ENCODE measurements at places on chromosomes 6 and 20.

DNA sequence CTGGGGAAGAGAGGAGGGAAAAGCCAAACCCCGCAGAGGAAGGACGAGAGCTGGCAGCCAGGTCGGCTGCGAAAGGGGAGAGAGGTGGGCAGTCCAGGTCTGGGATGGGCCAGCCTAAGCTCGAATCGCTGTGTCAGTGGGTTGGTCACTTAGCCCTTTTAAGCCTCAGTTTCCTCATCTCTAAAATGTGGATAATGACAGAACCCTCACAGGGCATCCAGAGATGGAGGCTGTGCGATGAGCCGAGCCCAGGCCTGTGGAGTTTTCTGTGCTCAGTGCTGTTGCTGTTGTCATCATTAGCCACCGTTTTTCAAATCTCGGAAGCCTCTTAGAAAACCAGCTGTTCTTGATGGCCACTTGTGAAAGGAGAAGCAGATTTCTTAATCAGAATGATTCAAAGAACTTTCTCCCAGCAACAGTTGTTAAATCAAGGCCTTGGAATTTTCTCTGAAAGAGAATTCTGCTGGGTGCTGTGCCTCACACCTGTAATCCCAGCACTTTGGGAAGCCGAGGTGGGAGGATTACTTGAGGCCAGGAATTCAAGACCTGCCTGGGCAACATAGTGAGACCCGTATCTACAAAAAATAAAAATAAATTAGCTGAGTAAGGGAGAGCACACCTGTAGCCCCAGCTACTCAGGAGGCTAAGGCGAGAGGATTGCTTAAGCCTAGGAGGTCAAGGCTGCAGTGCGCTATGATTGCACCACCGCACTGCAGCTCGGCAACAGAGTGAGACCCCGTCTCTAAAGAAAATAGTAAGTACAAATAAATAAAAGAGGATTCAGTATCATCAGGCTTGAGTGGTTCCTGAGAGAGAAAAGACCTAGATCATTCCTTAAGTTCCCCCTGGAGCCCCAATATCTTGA is 46.3 kb upstream of the ENTPD6 start:
- DNase-seq, result no peak

- no peak for DNase-seq
Observed at GRCh38 chr6:52243282-52243893, 912 bp downstream of the IL17F start.

- DNase-seq, result no peak
Observed at GRCh38 chr20:25346349-25346748, 44.3 kb downstream of the ABHD12 start.

- peak; percentile 45 for DNase-seq
Observed at GRCh38 chr6:162151021-162151665, 576.4 kb downstream of the PRKN start.

GRCh38 chr20:19672498-19672897 is 85.6 kb upstream of the RIN2 start:
- no peak for DNase-seq

- no peak for DNase-seq
Observed at GRCh38 chr6:25431975-25432307, 152.8 kb downstream of the CARMIL1 start.

DNA sequence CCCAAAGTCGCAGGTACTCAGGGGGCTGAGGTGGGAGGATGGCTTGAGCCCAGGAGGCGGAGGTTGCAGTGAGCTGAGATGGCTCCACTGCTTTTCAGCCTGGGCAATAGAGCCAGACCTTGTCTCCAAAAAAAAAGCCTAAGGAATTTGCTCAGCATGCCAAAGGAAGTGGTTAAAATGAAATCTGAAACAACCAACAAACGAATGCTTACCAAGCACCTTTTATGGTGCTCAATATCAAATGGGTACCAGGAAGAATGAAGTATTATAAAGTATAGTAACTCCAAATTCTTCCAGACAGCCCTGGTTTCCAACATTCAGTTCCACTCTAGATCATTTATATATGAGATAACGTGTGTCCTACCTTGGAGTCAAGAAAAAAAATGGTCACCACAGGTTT is 14.0 kb downstream of the GMDS start:
- DNase-seq, result peak; percentile 23

DNA sequence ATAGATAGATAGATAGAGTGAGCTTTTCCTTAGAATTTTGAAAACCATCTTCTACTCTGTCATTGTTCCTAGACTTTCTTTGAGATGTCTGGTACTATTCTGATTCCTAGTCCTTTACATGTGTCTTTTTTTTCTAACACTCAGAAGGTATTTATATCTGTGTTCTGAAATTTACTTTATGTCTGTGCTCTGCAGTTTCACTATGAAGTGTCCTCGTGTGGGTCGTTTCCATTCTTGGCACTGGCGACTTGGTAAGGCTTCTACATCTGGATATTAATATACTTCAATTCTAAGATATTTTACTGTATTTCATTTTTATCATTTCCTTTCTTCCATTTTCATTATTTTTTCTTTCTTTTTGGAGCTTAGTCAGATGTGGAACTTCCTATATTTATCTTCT is 87.0 kb downstream of the FHL5 start:
- no peak for DNase-seq

- DNase-seq, result peak; percentile 55
Observed at GRCh38 chr6:56637640-56638039, 5.0 kb downstream of the DST start.

DNA sequence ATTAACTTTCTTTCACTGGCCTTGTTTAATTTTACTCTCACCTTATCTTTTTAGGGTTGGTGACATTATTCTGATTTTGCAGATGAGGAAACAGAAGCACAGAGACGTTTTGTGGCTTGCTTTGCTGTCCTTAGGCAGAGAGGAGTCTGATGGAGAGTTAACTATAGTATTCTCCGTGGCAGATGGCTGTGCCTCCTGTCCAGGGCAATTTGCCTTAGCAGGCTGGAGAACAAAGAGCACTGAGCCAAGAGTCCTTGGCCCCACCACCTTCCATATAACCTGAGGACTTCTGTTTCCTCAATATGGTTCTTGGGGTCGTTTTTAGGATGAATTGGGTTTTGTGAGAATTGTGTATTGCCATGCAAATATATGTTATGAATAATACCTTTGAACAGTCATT is 71.4 kb upstream of the BACH2 start:
- DNase-seq, result no peak

DNA sequence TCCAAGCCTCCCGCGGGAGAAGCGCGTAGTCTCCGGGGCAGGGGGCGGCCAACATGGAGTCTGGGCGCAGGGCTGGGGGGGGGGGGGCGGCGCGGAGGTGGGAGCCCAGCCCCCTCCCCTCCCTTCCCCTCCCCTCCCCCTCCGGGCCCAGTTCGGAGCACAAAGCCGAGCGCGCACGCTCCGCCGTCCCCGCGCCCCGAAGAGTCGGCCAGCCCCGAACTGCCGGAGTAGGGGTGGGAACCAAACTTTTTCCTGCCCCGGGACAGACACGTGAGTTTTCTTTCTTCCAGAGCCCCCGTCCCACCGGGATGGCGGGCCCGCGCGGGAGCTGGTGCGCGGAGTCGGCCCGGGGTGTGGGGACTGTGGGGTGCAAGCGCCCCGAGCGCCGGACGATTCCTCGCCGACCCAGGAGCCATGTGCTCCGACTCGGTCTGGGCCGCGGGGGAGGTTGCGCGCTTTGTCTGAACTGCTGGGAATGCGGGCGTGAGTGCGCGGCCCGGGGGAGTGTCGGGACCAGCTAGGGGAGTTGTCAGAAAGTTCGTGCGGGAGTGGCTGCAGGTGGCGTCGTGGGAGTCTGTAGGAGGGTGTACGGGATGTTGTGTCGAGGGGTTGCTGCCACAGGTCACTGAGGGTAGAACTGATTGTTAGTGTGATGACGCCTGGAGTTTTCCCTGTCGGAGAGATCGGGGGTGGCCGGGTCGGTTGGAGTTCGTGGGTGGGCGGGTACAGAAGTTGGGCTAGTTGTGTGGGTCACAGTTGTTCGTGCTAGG is 1.2 kb downstream of the TGIF2 start:
- peak; percentile 61 for DNase-seq

- DNase-seq, result no peak
Observed at GRCh38 chr20:57749869-57750268, 40.1 kb upstream of the PMEPA1 start.

GRCh38 chr6:75483136-75483952 is 10.3 kb downstream of the FILIP1 start:
- no peak for DNase-seq

- DNase-seq, result no peak
Observed at GRCh38 chr6:17816921-17817611, 110.3 kb upstream of the NUP153 start.

DNA sequence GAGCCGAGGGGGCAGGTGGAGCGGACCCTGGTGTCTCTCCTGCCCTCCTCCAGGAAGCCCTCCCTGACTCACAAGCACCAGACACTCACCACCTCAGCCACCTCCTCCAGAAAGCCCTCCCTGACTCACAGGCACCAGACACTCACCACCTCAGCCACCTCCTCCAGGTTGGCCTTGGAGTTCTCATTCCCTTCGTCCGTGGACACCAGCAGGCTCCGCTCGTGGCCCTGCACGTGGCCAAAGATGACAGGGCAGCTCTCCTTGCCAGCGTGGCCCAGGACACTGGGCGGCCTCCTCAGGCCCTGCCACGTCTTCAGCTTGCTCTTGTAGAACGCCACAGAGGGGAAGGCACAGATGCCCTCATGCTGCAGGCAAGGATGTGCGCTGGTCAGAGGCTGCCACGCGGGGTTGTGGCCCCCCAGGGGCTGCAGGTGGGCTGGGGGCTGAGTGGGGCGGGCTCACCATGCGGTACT is 6.4 kb downstream of the FNDC11 start:
- no peak for DNase-seq

DNA sequence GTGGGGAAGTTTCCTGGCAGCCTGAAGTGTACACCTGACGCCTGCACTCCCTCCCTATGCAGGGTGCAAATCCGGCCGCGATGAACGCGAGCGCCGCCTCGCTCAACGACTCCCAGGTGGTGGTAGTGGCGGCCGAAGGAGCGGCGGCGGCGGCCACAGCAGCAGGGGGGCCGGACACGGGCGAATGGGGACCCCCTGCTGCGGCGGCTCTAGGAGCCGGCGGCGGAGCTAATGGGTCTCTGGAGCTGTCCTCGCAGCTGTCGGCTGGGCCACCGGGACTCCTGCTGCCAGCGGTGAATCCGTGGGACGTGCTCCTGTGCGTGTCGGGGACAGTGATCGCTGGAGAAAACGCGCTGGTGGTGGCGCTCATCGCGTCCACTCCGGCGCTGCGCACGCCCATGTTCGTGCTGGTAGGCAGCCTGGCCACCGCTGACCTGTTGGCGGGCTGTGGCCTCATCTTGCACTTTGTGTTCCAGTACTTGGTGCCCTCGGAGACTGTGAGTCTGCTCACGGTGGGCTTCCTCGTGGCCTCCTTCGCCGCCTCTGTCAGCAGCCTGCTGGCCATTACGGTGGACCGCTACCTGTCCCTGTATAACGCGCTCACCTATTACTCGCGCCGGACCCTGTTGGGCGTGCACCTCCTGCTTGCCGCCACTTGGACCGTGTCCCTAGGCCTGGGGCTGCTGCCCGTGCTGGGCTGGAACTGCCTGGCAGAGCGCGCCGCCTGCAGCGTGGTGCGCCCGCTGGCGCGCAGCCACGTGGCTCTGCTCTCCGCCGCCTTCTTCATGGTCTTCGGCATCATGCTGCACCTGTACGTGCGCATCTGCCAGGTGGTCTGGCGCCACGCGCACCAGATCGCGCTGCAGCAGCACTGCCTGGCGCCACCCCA is 1.2 kb downstream of the GPR6 start:
- DNase-seq, result no peak

DNA sequence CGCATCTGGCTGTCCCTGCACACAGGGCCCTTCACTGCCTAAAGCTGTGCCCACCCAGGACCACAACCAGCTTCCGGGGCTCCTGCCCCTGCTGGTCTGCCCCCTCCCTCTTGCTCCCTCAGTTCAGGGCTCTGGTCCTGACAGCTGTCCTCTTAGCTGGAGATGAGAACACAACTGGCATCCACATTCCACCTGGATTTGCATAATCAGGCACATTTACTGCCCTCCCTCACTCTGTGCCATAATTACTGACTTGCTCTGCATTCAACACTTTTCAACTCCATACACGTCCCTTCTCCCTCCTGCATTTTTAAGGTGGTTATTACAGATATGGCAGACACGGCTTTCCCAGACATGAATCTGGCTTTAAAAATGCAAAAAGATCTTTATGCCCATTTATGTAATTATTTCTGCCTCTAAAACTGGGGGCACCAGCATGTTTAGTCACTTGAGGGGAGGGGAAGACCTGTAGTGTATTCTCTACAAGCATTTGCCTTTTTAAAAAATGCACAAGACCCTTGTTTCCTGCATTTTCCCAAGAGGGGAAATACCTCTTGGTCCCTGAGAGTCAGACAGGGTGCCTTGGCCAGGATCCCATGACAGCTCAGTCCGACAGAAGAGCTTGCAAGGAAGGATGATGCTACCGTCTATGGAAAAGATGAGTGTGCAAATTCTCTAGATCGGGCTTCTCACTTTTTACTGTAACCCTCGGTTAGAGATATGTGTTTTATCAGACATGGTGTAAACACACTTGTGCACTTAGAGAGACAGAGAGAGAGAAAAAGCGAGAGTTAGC is 401.8 kb downstream of the PREX1 start:
- DNase-seq, result no peak

DNA sequence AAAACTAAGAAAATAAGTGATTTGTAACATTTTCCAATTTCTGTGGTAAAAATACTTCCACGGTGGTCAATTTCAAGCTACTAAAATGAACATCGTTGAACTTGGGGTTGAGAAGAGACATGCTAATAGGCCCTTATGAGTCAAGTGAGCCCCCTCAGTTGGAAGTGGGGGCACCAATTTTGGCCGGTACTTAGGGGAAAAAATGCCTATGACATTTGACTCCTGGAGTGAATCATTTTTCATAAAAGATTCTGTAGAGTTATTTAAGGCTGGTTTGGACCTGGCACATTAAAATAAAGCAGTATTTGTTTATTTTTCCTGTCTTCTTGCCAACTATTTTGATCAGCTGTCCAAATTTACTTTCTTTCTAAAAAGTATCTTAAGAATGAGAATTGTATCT is 32.4 kb upstream of the CAP2 start:
- DNase-seq, result no peak

GRCh38 chr6:108331982-108332381 is 37.1 kb downstream of the AFG1L start:
- DNase-seq, result no peak

GRCh38 chr6:37534893-37535292 is 35.2 kb upstream of the CCDC167 start:
- no peak for DNase-seq

DNA sequence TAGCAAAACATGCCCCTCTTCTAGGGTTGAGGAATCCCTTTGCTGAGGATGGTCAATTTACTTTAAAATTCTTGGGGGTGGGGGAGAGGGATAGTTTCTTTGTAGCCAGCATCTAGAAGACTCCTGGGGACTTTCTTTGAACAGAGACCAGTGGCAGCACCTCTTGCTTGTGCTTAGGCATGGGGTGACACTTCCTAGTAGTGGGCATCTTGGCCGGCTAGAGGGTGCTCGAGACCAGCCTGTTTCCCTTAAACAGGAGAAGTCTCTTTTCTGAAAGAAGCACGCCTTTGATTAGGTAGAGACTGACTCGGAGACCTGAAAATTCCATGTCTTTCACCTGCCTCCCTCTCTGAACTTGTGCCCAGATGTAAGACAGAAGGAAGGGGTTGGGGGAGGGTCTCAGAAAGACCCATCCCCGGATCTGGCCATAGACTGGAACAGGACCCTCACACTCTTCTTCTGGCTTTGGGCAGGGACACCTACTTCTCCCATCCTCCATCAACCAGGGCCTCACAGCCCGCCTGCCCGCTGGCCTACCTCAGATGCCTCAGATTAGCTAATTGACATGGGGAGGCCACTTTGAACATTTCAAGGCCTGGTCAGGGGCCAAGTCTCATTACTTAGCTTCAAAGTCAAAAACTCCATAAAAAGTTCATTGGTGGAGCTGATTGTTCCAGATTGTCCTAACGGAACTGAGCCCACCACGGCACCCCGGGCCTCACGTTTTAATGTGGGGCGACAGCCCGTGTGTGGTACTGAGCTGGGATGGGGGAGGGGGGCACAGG is 172.2 kb downstream of the CDC5L start:
- no peak for DNase-seq

GRCh38 chr6:101509536-101509935 is 116.0 kb downstream of the GRIK2 start:
- peak; percentile 9 for DNase-seq

Measured in GM03348 (cell line).